Activated CD8-positive, alpha-beta memory T cell treated with anti-CD3 and anti-CD28 coated beads for 1 hour (primary cell): ENCODE measurements at places on chromosomes 12 and 14.

DNA sequence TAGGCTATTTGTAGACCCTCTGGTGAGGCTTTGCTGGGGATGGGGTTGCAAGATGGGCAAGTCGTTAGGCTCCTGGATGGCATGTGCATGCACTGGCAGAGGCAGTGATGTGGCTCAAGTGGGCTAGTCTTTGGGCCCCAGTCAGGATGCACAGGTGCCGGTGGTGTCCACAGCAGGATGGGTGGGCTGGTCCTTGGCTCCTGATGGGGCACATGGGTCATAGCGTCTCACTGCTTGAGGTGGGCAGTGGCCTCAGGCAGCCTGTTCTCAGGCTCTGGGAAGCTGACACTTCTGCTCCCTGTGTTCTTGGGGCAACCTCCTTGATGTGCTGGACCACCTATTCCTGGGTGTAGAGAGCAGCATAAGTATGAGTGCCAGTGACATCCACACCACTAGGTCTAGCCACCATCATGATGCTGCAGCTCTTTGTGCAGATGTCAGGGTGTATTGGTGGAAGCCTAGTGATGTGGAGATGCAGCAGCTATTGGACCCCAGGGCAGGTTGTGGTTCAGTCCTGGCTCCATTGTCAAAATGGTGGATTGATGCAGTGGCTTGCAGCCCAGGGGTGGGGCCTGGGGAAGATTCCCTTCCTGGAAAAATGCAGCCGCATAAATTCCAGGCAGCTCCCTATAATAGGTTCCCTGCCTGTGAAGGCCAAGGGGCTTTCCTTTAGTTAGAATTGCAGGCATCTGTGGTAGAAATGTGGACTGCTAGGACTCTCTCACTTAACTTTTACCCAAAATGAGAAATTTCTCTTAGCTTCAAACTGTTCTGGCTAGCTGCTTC lies 742.5 kb upstream of the MDGA2 start:
- no peak for DNase-seq

DNA sequence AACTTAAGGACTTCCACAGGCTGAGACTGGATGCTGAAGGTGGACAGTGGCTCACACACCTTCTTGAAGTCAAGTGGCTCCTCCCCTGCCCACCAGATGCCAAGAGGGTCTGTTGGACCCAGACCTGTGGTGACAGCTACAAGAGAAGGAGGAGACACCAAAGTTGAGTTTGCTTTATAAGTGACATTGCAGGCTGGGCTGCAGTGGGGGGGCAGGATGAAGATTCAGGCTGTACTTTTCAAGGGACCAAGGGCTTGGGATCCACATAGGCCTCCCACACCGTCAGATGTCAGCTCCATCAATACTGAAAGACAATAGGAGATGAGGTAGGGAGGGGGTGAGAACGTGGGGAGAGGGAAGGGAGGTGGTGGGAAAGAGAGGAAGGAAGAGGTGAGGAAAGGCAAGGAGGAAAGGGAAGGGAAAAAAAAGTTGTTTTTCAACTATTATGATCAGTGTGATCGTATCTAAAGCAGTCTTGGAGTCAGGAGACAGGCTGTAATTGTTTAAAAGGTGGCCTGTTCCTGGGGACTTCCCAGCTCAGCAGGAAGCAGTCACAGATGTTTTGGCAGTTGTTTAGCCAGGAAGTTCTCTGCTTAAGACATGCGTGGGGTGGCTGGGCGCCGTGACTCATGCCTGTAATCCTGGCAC lies 84.1 kb upstream of the RESF1 start:
- peak; percentile 45 for DNase-seq

DNA sequence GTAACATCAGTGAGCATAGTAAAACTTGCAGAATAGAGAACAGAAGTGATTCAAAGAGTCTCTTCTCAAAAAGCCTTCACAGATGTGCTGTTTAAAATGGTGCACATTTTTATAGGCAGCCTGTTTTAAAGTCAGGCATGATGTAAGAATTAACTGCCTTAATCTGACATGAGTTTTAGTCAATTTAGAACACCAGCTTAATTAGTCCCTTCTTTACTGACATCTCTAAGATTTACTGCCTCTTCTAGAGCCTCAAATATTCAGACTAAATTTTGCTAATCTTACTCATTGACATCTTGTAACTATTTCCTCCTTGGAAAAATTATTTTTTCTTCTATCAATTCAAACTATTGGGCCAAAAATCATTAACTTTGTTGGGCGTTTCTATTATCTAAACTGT lies 782.5 kb downstream of the C12orf50 start:
- DNase-seq, result no peak

GRCh38 chr12:130194154-130194553 lies 31.9 kb downstream of the FZD10 start:
- DNase-seq, result no peak

DNA sequence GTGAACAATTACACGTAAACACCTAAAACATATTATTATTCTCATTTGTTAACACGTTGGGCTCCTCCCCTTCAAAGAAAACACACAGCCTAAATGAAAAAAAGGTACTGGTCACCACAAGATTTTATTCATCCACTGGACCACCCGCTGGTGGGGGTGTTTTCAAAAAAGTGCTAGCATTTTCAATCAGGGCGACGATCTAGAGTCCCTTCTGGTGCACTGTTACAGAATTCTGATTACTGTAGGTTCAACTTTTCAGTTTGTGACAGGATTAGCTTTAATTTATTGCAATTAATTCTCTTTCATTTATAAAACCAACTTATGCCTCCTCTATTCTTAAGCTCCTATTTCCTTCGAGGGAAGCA lies 443 bp downstream of the MAGOHB start:
- DNase-seq, result no peak

DNA sequence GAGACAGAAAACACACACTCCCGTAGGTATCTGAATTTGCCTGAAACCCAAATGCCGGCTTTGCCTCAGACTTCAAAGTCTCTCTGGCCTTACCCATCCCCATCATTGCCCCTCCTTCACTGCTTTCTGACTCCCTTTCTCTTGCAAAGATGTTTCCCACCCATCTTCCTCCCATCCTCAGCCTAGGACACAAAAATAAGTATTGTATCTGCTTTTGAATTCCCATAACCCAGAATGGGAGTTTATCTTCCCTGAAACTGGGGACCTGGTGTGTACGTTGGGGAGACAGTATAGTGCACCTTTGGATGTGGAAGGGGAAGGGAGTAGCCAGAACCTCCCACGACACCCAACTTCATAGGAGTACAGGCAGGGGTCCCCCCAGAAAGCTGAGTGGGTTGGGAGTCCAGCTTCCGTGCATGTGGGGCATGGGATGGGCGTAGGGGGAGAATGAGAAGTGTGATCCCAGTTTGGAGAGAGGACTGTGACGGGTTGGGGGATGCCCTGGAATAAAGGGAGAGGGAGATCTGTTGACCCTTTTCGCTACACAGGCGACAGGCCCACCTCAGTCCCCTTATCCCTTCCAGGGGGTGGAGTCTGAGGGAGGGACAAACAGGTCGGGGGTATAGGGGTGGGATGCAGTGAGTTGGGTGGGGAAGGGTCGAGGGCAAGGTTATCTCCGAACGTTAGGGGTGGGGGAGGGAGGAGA lies 488 bp upstream of the KIF5A start:
- no peak for DNase-seq

DNA sequence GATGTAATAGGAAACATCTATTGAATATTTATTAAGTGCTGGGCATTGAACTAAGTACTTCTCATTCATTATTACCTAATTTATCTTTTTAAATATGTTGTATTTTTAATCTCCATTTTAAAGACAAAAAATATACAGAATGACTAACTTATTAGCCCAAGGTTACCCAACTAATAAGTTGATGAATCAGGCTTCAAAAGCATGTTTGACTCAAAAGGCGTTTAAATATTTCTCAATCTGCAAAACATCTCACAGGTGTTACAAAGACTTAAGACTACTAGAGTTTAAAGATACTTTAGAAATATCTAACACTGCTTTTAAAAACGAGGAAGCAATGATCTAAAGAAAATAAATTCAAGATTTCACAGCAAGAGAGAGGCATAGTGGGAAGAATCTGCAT lies 457.4 kb upstream of the DCN start:
- no peak for DNase-seq

DNA sequence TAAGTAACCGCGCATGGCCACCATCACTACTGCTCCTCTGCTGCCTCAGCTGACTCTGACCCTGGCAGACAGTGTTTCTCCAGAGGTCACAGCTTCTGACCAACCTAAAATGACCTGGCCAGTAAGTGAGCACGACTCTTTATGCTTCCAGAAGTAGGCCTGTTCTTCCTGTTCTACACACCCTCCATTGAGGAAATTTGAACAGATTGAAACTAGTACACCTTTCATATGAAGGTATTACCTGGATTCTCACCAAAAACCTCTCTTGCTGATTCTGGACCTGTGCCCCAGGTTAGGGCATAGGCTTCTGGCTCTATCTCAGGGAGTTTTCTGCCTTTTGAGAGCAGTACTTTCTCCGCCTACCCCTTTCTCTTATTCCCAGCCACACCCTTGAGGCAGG lies 178.4 kb upstream of the FRMD6 start:
- DNase-seq, result no peak

DNA sequence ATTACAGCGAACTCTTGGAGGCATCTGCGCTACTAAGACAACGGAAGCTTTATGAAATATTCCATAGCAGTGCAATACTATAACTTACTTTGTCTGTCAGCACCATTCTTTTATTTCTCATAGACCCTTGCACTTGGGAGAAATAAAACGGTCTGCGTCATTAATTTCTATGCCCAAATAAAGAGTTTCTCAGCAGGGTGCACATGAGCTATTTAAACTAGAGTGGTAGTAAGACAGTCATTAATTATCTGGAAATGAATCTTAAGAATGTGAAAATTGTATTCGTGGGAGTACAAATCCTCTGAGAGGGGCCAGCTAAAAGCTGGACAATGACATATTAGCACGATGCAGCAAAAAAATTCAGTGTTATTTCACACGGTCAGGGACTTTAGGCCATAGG lies 903.4 kb upstream of the FOXG1 start:
- DNase-seq, result no peak

DNA sequence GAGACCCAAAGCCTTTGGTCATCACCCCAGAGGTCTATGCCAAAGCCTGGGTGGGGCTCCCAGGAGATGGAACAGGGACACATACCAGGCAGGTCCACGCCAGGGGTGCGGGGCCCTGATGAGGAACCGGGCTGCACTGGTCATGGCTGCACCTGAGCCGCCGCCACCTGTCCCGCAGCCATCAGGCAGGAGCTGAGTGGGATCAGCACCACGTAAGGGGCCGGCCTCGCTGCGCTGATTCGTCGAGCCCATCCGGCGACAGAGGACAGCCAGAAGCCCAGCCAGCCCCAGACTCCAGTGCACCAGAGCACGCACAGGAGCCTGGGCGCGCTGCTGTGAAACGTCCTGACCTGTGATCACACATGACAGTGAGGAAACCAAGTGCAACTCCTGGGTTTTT lies 15.9 kb downstream of the DEGS2 start:
- DNase-seq, result no peak

- no peak for DNase-seq
These were observed 38.5 kb downstream of the SPTB start for GRCh38 chr14:64841121-64841651.

DNA sequence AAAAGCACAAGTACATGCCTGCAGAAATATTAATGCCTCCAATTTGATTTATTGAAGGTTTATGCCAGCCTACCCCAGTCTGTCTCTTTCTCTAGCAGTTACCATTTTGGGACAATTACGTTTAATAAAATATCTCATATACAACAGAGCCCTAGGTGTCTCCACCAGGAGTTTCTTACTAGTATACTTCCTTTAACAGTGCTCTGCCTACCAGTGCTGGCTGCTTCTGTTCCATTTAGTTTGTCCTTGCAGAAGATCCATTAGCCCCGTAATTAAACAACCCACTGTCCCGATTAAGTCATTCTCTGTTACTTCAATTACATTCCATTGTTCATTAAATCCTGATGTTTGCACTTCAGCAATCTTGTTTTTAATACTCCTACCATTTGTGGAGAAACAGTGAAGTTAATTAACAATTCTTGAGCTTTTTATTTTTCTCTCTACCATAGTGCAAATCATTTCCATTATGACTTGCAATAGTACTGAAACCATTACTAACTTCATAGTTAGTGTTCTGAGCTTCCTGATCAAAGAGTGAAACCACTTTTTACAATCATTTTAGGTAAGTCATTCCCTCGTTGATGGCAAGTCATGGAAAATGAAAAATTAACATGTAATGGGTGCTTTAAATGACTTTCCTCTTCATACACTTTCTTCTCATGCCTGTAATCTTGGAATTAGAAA lies 121.1 kb downstream of the PLXNC1 start:
- no peak for DNase-seq

DNA sequence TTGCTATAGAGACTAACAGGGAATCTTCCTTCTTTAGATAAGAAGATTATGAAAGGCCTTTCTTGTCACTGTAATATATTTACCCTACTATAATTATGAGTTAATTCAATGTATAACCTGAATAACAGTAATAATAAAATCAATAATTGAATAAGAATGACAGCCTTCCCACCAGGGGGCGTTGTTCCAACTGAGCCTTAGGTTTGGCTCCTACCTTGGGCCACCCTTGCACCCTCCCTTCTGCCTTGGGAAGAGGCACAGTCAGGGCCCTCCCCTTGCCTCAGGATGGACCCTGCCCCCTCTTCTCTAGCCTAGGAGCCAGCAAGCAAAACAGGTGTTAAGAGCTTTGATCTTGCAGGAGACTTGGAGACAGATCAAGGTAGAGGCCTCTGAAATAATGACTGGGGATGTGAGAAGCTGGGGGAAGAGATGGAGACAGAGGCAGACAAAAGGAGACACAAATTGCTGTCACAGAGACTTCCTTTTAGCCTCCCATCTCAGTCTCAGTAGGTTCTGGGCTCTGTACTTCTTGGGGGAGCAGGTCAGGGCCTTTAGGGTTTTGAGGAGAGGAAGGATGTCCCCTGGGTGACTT lies 40.1 kb upstream of the CISTR start:
- DNase-seq, result no peak

DNA sequence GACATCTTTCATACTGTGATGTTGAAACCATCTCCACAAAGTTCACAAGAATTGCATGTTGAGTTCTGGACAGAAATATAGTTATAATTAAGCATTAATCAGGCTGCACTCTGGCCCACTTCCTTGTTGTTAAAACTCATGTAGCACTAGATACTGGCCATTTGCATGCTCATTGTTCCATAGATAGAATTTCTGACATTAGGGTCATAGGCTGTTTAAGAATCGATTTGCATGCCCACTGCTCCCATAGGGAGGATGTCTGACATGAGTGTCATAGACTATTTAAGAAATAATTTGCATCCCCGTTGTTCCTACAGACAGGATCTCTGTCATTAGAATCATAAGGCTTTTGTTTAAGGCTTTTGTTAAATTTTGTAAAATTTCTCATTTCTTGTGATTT lies 50.2 kb downstream of the MYF5 start:
- DNase-seq, result no peak

DNA sequence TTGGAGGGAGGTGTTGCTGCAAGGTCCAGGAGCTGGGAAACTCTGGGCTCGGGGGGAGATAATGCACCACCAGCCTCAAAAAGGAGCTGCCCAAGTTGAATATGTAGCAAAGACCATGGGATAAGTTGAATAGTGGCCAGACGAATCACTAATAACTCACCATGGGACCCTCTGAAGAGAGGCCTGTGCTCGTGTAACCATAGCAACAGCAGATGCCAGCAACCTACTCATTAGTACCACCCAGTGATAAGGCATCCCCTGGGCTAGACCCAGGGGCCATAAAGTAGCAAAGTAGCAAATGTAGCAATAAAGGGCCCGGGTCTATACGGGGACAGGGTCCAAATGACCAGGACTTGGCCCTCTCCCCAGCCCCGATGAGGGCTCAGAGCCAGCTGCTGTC lies 328.0 kb downstream of the DPF3 start:
- DNase-seq, result no peak

- DNase-seq, result no peak
These were observed 27.5 kb downstream of the RMST start for GRCh38 chr12:97490141-97490540.

- no peak for DNase-seq
These were observed 31.5 kb upstream of the SOS2 start for GRCh38 chr14:50262865-50263264.
